Activated T-cell treated with anti-CD3 and anti-CD28 coated beads, Interleukin-2, amount 50 U/mL, for 48 hours (primary cell): ENCODE measurements at places on chromosomes 11 and 22.

DNA sequence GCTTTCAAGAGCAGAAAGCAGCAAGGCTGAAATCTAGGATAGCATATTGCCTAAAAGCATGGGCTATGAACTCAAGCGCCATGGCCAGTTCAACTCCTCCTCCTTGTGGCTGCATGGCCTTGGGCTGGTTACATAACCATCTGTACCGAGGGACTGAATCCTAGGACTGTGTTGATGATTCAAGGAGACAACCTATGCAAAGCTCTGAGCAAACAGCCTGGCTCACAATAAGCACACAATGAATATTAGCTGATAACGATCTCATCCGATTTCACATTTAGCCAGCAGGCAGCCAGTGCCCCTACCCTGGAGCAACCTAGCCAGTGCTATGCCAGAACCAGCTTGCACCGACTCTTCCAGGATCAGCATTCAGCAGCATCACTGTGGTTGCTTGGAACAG, 698.4 kb downstream of the TBC1D22A start:
- DNase-seq: no peak

DNA sequence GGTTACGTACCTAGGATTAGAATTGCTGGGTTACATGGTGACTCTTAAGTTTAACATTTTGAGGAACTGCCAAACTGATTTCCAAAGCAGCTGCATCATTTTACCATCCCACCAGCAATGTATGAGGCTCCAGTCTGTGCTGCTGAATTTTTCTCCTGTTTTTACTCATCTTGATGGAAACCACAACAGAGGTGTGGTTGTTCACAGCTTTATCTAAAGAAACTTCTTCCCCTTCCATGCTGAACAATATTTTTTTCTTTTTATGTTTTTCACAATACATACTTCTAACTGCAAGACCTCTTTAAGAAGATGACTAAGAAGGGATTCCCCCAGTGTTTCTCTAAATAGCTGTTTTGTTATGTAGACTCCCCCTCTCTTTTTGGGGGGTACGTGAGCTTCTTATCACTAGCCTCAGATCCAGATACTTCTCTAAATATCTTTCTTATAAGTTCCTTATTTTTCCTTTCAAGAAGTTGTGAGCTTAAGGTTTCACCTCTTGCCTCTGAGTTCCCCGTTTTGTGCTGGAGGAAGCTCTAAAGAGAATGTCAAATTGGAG, 24.0 kb downstream of the TCP11L1 start:
- DNase-seq: no peak

GRCh38 chr11:100182927-100183326, 504.2 kb upstream of the ARHGAP42 start:
- DNase-seq: no peak

DNA sequence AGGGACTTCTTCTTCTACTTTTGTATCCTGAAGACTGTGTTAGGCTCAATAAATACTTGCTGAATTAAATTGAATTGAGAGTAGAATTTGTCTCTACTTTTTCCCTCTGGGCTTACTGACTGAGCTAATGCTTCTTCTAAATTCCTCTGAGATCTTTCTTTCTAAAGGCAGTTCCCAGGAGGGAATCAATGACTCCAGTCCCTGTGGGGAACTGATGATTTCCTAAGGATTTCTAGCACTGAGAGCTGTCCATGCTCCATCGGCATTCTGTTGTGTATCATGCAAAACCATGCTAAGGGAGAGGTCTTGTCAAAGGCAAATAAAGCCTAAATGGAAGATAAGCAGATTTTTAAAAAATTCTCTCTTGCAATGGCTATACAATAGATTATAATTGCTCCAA, 148.8 kb upstream of the KIRREL3 start:
- DNase-seq: no peak

- no peak for DNase-seq
Measured at GRCh38 chr11:33734441-33735270, 1.6 kb downstream of the CD59 start.

DNA sequence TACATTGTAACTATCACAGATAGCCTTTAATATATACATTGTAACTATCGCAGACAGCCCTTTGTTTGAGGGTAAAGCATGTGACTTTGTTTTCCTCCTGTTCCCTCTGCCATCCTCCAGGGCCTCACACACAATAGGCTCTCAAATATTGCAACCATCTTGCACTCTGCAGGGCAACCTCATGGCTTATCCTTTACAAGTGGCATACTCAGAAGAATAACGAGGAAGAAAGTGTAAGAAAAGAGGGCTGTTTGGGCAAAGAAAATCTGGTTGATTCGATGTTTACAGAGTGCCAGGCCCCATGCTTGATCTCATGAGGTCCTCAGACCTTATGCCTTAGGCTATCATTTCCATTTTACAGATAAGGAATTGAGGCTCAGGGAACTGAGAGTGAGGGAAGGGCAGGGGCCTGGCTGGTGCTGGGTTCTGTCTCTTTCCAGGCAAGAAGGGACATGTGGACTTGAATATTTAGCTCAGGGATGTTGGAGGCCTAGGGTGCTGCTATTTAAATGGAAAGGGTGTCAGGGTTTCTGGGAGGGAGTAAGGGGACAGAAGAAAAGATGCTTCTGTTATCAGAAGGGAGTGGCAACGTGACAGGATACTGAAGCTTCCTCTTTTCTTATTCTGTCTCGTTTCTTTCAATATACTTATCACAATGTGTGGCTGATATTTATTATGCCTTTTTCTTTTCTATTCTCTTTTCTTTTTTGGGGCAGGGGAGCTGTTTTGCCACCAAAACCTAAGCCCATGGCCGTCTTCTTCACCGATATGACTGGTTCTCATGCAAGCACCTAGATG, 1.1 kb upstream of the SAMM50 start:
- no peak for DNase-seq

DNA sequence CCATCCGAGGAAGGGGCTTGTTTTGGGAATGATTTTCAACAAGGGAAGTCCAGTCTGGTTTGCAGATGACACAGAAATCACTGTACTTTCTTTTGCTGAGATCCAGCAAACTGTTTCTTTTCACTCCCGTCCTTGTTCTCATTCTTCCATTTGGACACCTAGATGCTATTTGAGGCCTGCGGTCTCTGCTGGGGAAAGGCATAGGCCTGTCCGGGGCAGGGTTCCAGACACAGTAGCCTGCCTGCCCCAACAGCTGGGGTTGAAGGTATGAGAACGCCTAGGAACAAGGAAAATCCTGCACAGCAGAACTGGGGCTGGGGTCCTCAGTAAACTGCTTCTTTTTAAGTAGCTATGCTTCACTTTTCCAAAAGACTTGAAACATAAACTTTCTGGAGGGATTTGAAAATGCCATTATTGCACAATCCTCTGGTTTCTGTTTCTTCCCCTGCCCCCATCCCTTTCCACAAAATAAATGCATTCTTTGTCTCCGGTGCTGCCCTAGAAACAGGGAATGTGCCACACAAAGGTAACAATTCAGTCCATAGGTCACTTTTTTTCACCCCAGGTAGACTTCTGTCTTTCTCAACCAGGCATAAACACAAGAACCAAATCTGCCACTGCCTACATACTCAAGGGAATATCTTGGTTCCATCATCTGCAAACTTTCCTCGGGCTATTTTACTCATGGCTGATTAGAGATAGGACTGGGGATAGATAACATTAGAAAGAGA, 174.8 kb upstream of the MTMR2 start:
- no peak for DNase-seq

DNA sequence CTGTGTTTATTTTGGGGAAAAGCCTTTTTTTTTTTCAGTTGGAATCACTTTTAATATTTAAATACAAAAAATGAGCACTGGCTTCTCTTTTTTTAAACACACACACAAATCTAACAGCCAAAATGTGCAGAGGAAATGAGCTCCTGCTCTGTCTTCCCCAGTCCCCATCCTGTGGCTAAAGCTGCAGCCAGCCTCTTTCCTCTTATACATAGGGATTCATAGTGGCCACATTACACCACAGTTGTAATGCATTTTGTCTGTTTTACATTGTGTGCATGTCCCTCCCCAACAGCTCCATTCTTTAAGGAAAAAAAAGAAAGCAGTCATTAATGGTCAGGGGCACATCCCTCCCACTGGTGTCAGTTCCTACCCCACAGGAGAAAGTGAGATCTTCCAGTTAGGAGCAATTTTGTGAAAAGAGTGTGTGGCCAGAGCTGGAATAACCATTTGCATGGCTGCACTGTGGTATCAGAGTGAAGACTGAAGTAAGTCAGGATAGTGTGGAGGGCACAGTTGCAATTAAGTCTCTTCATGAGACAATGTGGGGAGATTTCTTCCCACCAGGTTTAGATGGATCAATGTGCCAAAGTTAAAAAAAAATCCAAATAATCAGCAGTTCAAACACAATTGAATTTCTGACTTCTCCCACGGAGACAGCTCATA, 220.6 kb downstream of the TMEM135 start:
- no peak for DNase-seq

DNA sequence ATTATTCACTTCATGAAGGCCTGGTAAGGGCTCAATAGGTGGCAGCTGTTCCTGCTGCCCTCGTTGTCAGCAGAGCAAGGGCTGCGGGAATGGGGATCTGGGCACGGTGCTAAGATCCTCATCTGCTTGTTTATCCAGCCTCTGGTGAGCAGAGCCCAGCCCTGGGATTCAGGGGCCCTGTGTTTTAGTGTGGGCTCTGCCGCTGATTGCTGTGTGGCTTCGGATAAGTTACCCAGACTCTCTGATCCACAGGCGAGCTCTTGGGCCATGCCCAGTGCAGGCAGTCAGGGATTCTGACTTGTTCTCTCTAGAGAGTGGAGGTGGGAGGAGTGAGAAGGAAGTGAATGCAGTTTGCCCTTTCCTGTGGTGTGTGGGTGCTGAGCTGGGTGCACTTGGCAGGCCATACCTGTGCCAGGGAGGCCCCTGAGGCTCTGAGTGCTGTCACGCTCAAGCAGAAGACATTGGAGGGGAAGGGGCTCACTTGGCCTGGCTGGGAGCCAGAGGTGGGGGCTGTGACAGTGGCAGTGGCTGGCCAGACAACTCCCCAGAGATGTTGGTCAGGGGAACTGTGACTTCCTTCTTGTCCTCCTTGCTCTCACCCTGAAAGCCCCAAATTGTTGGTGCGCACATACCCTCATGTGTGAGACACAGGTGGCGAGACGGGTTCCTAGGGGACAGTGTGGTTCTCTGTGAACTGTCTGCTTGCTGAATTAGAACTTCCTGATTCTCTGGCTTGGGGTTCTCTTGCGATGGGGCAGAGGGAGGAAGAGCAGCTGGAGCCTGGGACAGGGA, 43.7 kb downstream of the CD82 start:
- DNase-seq: peak; percentile 55

GRCh38 chr11:121866754-121867153, 249.3 kb downstream of the BLID start:
- no peak for DNase-seq

GRCh38 chr22:46387748-46388147, 52.2 kb downstream of the TRMU start:
- DNase-seq: no peak

DNA sequence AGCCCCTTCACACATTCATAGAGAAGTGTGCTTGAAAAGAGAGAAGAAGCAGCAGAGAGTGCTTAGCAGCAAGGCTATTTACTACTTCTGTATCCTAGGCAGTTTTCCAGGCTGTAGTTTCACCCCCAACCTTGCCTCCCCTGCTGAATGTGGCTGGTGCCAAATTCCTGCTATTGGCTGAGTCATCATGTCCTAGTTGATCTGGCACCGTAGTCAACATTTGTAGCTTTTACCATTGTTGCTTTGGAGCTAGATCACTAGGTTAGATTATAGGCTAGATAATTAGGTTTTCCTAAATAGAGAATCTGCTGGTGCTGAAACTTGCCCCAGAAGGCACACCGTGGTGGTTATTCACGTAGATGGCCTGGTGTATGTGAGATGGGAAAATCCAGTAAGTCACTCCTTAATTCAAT, 32.7 kb downstream of the ARHGAP42 start:
- DNase-seq: no peak

DNA sequence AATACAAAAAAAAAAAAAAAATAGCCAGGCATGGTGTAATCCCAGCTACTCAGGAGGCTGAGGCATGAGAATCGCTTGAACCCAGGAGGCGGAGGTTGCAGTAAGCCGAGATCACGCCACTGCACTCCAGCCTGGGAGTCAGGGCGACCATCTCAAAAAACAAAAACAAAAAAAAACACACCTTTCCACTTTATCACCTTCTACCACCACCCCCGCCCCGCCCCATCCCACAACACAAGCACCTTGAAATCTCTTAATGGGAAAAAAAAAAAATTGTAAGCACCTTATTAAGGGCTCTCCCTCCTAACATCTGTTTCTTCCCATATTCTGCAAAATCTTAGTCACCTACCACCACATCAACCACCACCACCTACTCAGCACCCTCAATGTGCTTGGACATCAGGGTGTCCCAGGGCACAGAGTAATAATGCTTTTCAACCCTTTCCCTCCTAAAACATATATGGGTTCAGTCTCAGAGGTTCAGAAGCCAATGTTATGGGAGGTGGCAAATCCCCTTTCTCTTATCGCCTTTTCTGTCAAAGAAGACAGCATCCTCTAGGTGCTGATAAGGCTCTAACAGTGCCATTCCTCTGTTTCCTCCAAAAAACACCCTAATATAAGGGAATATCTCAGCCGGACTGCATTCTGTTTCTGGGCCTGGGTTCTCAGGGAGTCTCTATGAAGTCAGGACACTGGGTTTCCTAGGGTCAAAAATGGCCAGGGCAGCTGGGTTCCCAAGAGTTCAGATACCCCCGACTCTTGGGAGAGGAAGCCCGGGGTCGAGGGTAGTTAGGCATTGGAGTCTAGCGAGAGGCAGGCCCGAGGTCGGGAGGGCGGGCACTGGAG, 718 bp downstream of the INTS5 start:
- DNase-seq: peak; percentile 38

GRCh38 chr11:94732617-94733281, 35.4 kb upstream of the AMOTL1 start:
- DNase-seq: no peak

GRCh38 chr11:125079151-125079877, 16.2 kb downstream of the SLC37A2 start:
- DNase-seq: no peak

DNA sequence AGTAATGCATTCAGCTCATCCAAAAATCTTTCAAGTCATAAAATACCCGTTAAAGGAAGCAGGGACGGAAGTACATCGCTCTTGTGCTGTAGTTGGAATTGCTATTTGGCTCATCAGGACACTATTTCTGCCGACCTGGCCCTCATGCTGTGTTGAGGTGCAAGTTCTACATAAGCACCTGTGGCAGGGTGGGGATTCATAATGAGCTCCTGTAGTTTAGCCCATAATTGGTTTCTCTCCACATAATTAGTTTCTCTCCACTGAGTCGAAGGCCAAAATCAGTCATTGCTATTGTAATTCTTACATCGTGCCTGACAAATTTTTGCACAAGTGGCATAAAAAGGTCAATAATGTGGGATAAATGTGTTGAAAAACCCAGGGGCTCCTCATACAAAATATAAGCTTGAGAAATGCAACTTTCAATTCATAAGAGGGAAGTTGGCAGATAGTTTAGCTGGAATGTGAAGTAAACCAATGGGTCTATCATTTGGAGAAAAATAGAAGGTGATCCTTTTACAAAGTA, 14.9 kb upstream of the ISX start:
- DNase-seq: no peak
